ENCODE measurements at places on chromosomes 13 and 19. TPM values are rescaled to one million over a fixed set of nuclear protein-coding genes. Genes with fewer than 3 reads are reported as not detected.

Gene KLHL1
- total RNA-seq, result not detected

Gene ZFP82
- 2.1 TPM for total RNA-seq

Gene GJB6
- not detected for total RNA-seq

Gene BCL3
- 57.8 TPM for total RNA-seq

Gene MYBPC2
- total RNA-seq, result not detected

Gene IFNL1
- 0.10 TPM for total RNA-seq

All from A549 treated with Hydrocortisone at 1 μM for 4 hours (cell line).